ENCODE measurements at places on chromosomes 1 and 21.

DNA sequence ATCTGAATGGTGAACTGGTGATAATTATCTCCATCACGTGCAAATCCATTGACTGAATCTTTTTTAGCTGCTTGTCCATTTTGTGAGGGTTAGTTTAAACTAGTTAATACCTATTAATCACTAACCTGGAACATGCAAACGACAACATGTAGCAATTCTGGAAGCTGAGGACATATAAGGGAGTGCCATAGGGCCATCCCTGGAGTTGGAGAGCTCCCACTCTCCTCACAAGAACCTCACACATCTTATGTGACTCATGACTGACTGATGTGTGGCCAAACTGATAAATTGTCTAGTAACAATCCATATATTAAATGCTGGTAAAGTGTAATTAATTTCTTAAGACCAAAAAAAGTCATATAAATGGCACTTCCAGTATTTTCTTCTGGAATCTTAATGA lies 62.9 kb upstream of the HOOK1 start:
- no peak for DNase-seq

- no peak for DNase-seq
Measured at GRCh38 chr1:156001662-156002171, 19.0 kb downstream of the SSR2 start.

DNA sequence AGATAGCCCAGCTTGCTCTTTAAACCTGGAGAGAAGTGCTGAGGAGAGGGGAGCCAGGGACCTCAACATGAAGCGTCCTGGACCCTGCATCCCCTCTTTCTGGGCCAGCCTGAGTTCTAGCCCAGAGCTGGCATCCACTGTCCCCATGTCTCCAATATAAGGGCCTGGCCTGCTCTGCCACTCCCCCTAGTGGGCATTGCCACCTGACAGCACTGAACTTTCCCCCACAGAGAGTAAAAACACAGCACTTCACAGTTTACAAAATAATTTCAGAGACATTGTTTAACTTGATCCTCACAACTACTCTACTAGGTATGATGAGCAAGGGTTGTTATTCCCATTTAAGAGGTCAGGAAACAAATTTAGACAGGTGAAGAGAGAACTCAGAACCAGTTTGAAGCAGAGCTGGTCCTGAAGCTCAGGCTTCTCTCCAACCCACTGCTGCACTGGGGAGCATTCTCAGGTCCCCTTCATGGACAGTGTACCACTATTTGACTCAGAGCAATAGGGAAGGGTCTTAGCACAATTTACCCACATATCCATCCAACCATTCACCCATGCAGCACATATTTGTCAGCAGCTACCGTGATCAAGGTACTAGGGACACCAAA lies 151.2 kb downstream of the DMRTA2 start:
- peak; percentile 19 for DNase-seq

- no peak for DNase-seq
Measured at GRCh38 chr1:34320053-34320669, 143.5 kb downstream of the C1orf94 start.

DNA sequence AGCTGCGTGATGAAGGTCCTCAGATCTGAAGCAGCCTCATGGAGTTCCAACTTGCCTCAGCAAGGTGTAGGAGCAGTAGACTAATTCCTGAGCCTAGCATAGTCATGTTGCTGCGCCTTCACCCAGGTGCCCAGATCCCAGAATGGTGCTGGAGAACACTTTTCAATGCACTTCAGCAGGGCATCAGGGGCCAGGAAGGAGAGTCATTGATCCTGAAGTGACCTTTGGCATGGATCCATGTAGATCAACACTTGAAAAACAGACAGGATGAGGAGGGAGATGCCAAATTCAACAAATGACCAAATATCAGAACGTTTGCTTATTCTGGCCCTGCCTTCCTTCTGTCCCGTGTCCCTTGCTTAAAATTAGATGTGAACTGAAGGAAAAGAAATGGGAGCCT lies 91.9 kb downstream of the LEPR start:
- no peak for DNase-seq

DNA sequence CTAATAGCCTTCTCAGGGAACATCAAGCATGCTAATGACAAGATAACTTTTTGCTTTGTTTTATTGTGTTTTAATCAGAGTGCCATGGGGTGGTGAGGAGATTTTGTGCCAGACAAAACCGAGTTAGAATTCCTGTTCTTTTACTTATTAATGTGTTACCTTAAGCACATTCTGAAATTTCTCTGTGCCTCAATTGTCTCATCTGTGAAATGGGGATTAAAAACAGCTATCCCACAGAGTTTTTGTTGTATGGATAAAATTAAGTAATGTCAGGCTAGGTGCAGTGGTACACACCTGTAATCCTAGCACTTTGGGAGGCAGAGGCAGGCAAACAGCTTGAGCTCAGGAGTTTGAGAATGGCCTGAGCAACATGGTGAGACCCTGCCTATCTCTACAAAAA lies 138.0 kb downstream of the PROX1 start:
- DNase-seq, result no peak

DNA sequence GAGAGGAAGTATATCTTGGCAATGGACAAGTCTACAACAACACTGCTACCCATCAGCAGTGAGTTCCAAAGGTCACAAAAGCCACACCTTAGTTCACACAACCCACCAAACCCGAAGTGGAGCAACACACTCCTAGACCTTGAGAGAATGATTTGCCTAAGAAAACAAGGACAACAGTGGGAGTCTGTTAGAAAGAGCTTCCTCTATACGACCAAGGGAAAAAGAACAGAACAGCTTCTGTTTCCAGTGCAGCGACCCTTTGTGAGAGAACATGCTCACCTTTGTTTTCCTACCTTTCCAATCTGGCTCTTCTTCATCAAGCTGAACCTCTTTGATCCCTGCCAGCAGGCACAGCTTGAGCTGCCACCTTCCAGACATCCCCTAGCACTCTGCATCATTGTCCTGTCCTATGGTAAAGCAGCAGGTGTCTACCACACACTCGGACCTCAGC lies 56.7 kb upstream of the PALMD start:
- no peak for DNase-seq

DNA sequence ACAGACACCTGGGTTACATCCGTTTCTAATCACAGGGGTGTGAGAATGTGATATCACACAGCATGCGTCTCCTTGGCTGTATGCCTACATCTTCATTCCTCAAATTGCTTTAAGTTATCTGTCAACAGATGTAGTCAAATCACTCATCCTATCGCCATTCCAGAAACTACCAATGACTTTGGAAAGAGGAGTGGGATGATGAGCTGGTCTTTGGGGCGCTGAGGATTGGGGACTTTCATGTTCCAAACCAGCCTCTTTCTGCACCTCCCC lies 104.8 kb downstream of the NAV1 start:
- DNase-seq, result no peak

DNA sequence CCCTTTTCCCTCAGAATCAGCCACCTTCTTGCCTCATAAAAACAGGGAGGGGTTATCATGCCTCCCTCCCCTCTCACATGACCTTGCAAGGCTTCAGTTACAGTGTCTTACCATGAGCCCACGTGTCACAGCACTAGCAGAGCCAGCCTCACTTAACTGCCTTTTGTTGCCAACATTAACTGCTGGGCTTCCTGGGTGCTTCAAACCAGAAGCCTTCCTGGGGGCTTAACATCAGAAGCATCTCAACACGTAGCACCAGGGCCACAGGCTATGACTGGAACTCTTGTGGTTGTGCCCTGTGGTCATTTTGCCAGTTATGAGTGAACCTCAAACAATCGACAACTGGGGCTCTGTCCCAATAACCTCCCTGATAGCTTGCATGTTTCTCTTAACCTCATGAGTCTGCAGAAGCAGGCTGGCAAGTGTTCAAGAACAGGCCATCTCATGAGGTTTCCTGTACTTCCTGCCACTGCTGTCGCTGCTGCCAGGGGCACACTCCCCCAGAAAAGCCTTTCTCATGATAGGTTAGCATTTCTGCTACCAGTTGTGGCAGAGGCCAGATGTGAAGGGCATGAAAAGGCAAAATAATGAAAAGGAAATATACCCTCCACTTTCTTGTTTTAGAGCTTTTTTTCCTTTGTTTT lies 132.2 kb downstream of the GLUL start:
- DNase-seq, result peak; percentile 27

- DNase-seq, result no peak
Measured at GRCh38 chr1:117812869-117813511, 116.4 kb downstream of the GDAP2 start.

DNA sequence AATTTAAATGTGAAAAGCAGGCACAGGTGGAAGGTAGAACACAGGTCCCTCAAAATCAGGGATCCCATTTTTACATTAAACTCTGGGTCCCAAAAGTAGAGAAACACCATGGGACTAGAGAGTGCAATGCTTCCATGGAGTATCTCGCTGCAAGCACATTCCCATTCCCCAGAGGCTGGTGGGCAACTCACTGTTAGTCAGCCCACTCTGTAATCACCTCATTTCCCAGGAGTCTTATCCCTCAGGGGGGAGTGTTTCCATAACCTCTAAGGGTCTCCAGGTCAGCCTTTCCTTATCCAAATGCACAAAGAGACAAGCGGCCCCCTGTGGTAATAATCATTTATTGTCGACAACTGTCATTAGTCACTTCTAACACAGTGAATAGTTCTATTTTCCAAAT lies 490.1 kb upstream of the LRRC7 start:
- no peak for DNase-seq

- DNase-seq, result no peak
Measured at GRCh38 chr21:38384238-38384560, 114.1 kb downstream of the ERG start.

- DNase-seq, result no peak
Measured at GRCh38 chr1:229280921-229281320, 10.0 kb downstream of the RAB4A start.

DNA sequence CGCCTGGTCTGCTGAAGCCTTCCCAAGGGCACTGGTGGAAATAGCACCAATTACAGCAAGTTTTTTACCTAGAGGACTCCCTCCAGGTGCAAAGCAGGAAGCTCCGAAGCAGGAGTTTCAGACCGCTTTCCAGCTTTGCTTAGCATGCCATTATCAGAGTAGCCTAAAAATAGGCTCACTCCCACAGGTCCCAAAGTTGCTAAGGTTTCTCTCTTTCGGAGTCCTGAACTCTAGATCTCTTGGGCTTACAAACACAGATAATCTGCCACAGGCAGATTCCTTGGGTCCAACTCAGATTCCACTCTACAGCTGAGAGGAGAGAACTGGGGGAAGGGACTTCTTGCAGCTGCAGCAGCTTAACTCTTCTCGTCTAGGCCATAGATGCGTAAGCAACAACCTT lies 22.5 kb downstream of the ZMYND12 start:
- peak; percentile 47 for DNase-seq

- no peak for DNase-seq
Measured at GRCh38 chr1:113940365-113941244, 11.5 kb downstream of the HIPK1 start.

DNA sequence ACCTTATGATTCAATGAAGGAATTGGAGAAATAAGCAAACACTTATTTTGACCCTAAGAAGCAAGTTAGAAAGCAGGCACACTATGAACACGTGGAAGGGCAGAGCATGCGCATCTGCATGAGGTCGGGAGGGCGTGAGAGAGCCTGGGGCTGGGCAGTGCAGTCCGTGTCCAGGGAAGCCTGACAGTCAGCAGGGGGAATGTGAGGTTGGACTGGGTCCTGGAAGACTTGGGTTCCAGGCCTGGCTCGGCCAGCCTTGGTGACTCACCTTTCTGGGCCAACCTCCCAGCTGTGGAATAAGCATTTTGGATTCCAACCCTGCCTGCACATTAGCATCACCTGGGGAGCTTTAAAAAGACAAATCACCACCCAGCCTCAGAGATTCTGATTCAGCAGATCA lies 26.6 kb upstream of the LMX1A start:
- peak; percentile 56 for DNase-seq

Measured in tongue (tissue), 3 donors.